SK-N-SH (cell line): ENCODE measurements at places on chromosomes 7 and 10. TPM values are rescaled to one million over a fixed set of nuclear protein-coding genes. Genes with fewer than 3 reads are reported as not detected.

GRCh38 chr10:33660329-33660728, 325.9 kb upstream of the NRP1 start:
- H3K4me1 ChIP-seq: peaks cover 14% of the 10 kb centered on the region; the same call in 1 of the 2 replicates
- no peaks in the 10 kb centered on the region for H3K36me3 ChIP-seq
- no peaks in the 10 kb centered on the region for H3K27me3 ChIP-seq
- H3K27ac ChIP-seq: no peak overlapping the region

DNA sequence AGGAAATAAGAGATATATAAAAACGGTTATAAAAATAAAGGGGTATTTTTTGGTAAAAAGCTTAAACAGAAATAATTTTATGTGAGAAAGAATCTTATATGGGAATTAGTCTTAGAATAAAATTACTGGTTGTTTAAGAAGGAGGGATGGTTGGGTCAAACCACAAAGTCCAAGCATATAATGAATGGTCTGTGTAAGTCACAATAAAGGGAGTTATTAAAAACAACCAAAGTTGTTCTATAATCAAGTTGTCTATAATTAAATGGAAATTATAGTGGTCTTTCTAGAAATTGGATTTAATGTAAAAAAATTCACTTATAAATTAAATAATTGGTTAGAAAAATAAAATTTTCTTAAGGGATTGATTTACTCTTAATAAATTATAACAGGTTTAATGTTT, 304.8 kb downstream of the POM121L12 start:
- no peak overlapping the region for H3K27ac ChIP-seq
- no peaks in the 10 kb centered on the region for H3K27me3 ChIP-seq
- H3K36me3 ChIP-seq: no peaks in the 10 kb centered on the region
- no peak overlapping the region for H3K4me3 ChIP-seq

- no peaks in the 10 kb centered on the region for H3K36me3 ChIP-seq
- no peaks in the 10 kb centered on the region; the same call in 1 of the 2 replicates for H3K4me1 ChIP-seq
- H3K4me3 ChIP-seq: no peak overlapping the region
- peaks cover 93% of the 10 kb centered on the region for H3K27me3 ChIP-seq
- DNase-seq: peak; percentile 22
- H3K27ac ChIP-seq: no peak overlapping the region
Observed at GRCh38 chr10:99521765-99522469, 10.8 kb upstream of the NKX2-3 start.

- H3K27me3 ChIP-seq: no peaks in the 10 kb centered on the region
- H3K4me1 ChIP-seq: no peaks in the 10 kb centered on the region
- no peak for DNase-seq
- no peak overlapping the region for H3K27ac ChIP-seq
- H3K4me3 ChIP-seq: no peak overlapping the region
Observed at GRCh38 chr10:52146766-52147165, 167.3 kb upstream of the DKK1 start.

POLR2J2 gene
- polyA plus RNA-seq: 3.5 and 4.8 TPM in 2 replicates

ST8SIA6 gene
- 0.03 TPM in 1 of 2 replicates, not detected in the other for polyA plus RNA-seq
